ENCODE measurements at places on chromosomes 4 and X. TPM values are rescaled to one million over a fixed set of nuclear protein-coding genes. Genes with fewer than 3 reads are reported as not detected.

PDGFC gene
- polyA plus RNA-seq: 11.8 TPM

TMPRSS11B gene
- polyA plus RNA-seq: 1.0 TPM

PCDH18 gene
- polyA plus RNA-seq: 14.7 TPM

BMP3 gene
- 0.50 TPM for polyA plus RNA-seq

TLR6 gene
- polyA plus RNA-seq: 0.75 TPM

ZNF718 gene
- polyA plus RNA-seq: 0.75 TPM

CYTL1 gene
- polyA plus RNA-seq: 29.9 TPM

All from aorta (tissue), 5 donors.